ENCODE measurements at places on chromosomes 11 and 22.

GRCh38 chr22:17846326-17846992 is 72.2 kb upstream of the BID start:
- DNase-seq: no peak

GRCh38 chr11:64933935-64934681 is 1.6 kb downstream of the GPHA2 start:
- no peak for DNase-seq

DNA sequence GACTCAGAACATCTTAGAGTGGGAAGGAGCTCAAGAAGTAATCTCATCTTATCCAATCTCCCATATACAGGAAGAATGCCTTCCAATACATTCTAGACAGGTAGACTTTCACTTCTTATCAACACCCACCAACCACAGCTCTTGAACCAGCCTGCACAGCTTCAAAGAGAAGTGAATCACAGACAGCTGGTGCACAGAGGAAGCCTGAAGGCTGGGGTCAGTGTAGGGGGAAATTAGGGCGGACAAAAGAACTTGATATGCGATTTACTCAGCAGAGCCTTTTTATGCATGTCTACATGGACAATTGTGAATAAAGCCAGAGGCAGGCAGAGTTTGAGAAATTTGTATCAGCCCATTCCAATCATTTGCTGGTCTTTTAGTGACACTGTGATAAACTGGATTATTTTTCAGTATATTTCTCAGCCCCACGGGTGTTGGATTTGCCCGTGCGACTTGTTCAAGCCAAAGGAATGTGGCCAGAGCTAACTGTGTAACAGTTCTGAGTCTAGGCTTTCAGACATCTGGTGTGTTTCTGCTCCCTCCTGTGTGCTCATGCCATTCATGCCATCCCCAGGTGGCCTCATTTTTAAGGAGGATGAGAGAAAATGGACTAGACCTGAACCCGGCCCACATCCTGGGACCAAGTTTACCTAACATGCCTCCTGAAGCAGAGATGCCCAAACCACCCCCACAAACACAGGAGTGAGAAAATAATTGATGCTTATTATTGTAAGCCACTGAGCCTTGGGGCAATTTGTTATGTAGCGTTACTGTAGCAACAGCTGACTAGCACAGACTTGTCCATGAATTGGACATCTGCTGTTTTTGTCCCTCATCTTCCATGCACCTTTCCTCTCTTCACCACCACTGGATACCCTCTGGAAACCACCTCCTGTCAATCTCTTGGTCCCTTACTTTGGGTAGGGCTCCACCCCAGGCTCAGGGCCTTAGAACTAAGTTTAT is 137.5 kb upstream of the HSD17B12 start:
- DNase-seq: no peak

DNA sequence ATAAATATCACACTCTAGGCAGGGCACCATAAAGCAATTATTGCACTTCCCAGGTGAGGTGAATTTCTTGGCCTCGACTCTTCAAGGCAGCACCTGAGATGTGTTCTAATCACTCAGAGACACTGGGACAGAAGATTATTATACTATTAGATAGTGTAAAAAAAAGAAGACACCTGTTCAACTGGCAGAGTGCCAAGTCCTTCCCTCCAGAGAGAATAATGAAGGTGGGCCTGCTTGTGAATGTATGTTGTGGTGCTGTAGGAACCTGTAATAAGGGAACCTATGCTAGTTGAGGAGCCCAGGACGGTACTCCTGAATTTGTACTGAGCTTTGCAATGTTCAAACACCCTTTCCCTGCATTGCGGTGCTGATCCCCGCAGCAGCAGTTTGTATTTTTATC is 107.5 kb downstream of the NXPE2 start:
- DNase-seq: no peak

GRCh38 chr11:40975076-40975475 is 484.4 kb downstream of the LRRC4C start:
- no peak for DNase-seq

DNA sequence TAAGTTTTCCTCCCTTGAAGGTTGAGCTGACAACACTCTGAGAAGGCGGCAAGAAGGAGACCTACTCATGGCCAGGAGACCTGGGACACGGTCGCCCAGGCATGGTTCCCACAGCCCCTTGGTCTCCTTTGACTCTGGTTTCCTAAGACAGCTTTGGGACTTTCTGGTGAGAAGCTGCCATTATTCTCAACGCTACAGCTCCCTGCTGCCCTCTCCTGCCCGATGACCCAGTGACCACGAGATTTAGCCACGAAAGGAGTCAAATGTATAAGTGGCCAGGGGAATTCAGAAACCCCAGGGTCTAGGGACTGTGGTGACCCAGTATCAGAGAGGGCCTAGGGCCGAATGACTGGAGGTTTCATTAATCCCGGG is 699 bp upstream of the SDF2L1 start:
- DNase-seq: no peak

- DNase-seq: no peak
Observed at GRCh38 chr22:23184764-23185113, 4.4 kb downstream of the BCR start.

GRCh38 chr11:76296731-76297542 is 84.0 kb downstream of the THAP12 start:
- DNase-seq: no peak

DNA sequence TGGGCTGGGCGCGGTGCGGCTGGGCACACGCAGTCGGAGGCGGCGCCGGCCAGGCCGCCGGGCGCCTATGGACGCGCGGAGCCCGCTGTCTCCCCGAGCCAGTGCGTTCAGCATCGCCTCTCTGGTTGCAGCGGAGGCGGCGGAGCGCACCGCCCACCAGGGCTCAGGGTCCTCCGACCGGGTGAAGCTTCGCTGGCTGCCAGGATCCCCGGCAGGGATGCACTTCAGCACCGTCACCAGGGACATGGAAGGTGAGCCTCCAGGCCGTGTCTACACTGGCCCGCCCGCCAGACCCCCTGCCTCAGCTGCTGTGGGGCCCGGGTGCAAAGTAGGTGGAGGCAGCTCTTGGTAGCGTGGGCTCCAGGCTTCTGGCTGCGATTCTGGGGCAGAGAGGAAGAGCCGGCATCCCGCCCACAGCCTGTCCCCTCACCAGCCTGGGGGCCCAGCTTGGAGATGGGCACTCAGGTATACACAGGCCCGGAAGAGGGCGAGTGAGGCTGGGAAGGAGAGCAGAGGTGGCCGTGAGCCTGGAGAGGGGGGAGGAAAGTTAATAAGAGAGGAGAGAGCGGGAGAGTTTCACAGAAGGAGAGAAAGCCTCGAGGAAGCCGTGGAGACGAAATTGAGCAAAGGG is 1.0 kb upstream of the TBX1 start:
- DNase-seq: no peak

DNA sequence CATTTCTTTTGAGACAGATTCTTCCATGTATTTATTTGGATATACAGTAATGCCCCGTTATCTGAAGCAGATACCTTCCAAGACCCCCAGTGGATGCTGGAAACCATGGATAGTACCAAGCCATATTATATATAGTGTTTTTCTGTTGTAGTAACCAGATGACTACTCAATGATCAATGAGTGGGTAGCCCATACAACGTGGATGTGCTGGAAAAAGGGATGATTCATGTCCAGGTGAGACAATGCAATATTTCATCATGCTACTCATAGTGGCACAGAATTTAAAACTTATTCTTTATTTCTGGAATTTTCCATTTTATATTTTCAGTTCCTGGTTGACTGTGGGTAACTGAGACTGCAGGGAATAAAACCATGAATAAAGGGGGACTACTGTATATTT is 427.5 kb downstream of the METTL15 start:
- no peak for DNase-seq

DNA sequence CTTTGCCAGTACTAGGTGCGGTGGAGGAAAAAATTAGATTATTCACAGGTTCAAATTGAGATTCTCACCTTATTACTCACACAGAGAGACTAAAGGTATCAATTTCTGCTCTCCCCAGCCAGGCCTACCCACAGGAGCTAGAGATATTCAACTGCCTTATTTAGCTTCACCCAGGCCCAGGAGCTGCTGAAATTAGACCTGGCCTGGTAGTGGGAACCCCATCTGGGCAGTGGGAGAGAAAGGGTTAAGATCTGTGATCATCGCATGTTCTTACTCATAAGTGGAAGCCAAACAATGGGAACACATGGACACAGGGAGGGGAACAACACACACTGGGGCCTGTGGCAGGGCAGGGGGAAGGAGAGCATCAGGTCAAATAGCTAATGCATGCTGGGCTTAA is 20.9 kb upstream of the MICAL2 start:
- no peak for DNase-seq

DNA sequence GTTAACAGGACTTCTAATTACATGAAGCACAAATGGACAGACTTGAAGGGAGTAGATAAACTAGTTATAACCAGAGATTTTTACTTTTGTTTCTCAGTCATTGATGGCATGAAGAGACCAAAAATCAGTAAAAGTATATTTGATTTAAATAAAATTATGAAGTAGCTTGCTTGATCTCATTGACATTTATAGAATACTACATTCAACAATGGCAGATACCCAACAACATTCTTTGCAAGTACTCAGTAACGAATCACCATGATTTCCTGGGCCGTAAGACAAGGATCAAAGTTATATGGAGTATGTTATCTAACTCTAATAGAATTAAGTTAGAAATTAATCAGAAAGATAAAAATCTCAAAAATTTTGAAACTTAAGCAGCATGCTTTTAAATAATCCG is 317.6 kb downstream of the TBC1D22A start:
- DNase-seq: no peak

DNA sequence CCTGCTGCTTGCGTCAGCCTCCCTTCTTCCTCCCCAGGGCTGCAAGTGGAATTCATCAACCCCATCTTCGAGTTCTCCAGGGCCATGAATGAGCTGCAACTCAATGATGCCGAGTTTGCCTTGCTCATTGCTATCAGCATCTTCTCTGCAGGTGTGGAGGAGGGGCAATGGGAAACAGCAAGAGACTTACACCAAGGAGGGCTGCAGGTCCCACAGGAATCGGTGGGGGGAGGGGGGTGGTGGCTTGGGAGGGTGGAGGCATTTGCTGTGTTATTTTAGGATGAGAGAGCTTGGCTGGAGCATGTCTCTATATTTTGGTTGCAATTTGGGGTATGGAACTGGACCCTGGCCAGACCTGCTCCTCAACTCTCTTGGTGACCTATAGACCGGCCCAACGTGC is 2.1 kb upstream of the MADD start:
- DNase-seq: no peak

GRCh38 chr11:117255966-117256365 is 23.5 kb downstream of the RNF214 start:
- no peak for DNase-seq

- no peak for DNase-seq
Observed at GRCh38 chr22:25841775-25842174, 99.8 kb downstream of the MYO18B start.

GRCh38 chr11:81192516-81192915 is 1541.1 kb downstream of the FAM181B start:
- DNase-seq: no peak

- DNase-seq: no peak
Observed at GRCh38 chr22:27274770-27275449, 526.6 kb downstream of the MN1 start.

- no peak for DNase-seq
Observed at GRCh38 chr22:37774728-37775127, 33.0 kb upstream of the GCAT start.

- no peak for DNase-seq
Observed at GRCh38 chr11:133872160-133872559, 26.8 kb upstream of the SPATA19 start.

DNA sequence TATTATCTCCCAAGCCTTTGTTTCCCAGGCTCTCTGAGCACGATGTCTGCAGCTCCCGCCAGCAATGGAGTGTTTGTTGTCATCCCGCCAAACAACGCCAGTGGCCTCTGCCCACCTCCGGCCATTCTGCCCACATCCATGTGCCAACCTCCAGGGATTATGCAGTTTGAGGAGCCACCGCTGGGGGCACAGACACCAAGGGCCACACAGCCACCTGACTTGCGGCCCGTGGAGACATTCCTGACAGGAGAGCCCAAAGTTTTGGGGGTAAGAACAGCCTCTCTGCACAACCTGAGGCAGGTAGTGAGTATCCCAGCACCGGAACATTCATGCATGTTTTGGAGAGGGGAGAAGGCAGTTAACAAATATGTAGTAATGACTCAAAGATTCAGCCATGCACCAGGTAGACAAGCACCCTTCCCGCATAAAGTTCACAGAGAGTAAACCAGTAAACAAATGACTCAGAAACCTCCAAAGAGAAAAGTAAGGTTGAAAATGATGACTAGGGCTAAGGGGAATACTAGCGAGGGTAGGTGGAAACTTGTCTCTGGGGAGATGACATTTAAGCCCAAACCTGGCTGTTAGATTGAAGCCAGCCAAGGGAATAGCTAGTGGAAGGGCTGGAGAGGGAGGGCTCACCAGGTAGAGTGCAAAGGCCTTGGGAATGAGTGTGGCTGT is 7.2 kb downstream of the MS4A15 start:
- no peak for DNase-seq

DNA sequence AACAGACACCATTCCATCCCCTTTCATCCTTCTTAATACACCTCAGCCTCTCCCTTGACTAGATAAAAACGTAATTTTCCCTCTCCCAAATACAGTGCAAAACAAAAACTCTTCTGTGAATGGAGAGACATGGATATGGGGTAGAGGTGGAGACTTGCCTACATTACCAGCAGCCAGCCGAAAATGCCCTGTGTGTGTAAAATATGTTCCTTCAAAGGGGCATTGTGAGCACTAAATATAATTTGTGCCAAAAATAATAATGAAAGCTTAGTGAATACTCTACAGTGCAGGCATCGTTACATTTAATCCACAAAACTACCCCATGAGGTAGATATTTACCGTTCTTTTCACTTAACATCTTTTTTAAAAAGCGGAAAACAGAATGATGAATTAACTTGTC is 1.0 kb upstream of the TRIM44 start:
- no peak for DNase-seq

DNA sequence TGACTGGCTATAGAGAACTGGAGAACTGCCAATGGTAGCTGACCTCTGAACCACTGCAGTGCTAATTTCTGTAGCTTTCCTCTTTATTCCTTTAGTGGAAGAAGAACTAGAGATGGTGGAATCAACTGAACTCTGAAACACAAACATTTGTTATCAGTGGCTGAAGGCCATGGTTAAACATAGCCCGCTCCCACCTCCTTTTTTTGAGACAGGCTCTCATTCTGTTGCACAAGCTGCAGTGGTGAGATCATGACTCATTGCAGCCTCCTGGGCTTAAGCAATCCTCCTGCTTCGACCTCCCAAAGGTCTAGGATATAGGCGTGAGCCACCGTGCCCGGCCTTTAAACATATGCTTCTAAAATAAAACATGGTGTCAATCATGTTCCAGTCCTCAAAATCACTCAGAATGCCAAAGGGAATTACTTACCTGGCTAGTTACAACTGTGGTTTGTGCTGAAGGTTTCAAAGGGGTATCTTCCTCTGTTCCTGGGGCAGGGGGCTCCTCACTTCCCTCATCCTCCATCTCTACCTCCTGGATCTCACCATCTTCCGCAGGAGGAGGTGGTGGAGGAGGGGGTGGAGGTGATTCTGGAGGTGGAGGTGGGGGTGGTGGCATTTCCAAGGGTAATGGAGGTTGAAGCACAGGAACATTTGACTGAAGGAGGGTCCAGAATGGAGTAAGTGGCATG is 9.0 kb upstream of the AGBL2 start:
- DNase-seq: no peak

GRCh38 chr22:28450109-28450508 is 229.5 kb downstream of the TTC28 start:
- no peak for DNase-seq

Data from stimulated activated CD4-positive, alpha-beta T cell treated with anti-CD3 and anti-CD28 coated beads, TNF-alpha, amount 100 ng/mL, for 48 hours (primary cell).